ENCODE measurements at places on chromosomes 16 and 17.

DNA sequence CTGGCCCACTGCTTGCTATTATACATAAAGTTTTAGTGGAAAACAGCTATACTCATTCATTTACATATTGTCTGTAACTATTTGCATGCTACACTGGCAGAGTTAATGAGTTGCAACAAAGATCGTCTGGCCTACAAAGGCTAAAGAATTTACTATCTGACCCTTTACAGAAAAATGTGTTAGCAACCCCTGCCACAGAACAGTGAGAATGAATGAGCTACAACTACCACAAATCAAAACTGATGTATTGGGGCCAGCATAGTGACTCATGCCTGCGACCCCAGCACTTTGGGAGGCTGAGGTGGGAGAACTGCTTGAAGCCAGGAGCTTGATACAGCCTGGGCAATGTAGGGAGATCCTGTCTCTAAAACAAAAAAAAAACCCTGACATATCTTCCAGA, 92.7 kb downstream of the MYH11 start:
- no peak for DNase-seq

- no peak for DNase-seq
Measured at GRCh38 chr17:13024526-13025257, 6.9 kb upstream of the ELAC2 start.

DNA sequence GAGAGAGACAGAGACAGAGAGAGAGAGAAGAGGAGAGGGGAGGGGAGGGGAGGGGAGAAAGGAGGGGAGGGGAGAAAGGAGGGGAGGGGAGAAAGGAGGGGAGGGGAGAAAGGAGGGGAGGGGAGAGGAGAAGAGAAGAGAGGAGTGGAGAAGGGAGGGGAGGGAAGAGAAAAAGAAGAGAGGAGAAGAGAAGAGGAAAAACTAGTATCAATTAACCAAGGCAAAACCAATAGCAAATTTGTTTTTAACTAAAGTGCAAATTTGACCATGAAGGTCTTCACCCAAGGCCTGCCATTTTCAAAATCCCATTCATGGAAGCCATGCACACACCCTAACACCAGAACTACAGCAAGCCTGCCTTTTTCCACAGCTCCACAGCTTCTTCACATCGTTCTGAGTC, 16.6 kb downstream of the GRIN2A start:
- DNase-seq, result no peak

- DNase-seq, result no peak
Measured at GRCh38 chr16:22321340-22322001, 24.3 kb downstream of the POLR3E start.

DNA sequence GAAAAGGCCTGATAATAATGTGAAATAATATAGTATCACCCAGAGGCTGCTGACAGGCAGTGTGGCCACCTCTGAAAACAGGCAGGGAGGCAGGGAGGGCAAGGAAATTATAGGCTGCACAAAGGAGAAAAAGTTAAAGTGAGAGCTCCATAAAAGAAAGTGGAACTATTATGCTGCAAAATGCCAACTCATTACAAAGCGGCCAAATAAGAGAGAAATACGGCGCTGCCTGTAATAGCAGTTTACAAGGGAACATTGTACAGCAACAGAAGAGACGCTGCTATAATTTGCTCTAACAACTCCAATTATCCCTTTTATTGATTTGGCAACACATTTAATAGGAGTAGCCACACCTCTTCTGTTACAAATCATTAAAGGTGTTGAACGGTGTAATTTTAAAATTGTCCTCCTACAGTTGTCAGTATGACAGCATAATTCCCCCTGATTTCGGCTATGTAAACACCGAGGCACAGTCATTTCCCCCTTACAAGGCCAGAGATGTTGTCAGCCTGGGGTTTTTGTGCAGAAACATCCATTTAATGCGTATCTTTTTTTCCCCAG, 120.3 kb downstream of the MRM1 start:
- no peak for DNase-seq

- no peak for DNase-seq
Measured at GRCh38 chr17:12730931-12731521, 58.3 kb upstream of the ARHGAP44 start.

DNA sequence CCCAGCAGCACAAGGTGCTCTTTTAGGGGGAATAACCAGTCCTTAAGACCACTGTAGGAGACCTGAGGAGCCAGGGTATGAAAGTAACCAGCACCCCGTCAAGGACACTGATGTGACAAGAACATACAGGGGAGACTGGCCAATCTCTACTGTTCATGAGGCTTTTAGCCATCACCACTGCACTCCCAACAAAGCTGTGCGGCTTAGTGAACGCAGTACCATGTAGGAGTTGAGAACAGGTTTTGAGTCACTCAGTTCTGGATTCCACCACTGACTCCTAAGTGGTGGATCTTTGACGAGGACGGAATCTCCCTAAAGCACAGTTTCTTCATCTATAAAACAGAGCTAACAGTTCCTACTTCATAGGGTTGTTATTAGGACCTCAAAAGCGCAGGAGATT, 26.8 kb downstream of the COG4 start:
- no peak for DNase-seq

DNA sequence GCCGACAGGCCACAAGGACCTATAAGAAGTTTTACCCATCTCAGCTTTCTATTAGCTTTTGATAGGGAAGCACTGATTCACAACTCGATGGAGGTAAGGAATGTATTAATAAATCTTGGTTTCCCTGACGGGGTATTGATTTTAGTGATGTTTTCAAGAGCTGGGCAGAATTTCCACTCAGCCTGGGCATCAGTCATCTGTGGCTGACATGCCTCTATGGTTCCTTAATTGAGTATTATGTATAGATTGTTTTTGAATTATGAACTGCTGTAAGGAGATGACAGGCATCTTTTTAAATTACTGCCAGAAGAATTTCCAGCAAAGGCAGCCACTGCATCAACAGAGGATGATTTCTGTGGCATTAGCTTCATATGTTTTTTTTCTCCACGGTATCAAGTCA, 128.6 kb downstream of the CPPED1 start:
- no peak for DNase-seq

- DNase-seq, result no peak
Measured at GRCh38 chr17:21201298-21201595, 12.7 kb downstream of the TMEM11 start.

GRCh38 chr16:9922441-9922840, 259.8 kb downstream of the GRIN2A start:
- DNase-seq, result no peak

- DNase-seq, result no peak
Measured at GRCh38 chr16:79950932-79951719, 350.6 kb upstream of the MAF start.

DNA sequence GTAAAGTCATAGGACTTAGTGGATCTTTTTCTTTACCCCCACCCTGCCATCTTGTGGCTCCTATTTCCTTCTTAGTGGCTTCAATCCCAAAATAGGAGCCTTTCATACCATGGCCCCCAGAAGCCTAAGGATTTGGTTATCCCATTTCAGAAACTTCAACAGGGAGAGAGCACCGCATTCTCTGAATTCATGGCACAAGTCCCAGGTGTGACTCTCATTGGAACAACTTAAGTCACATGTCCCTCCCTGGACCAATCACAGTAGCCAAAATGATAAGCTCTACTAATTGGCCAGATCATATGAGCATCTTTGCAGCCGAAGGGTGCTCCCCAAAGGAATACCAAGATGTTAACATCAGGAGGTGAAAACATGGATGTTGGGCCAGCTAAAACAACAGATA, 43.2 kb downstream of the AXIN2 start:
- DNase-seq, result no peak

GRCh38 chr16:24851700-24852099, 5.9 kb downstream of the SLC5A11 start:
- no peak for DNase-seq
